Colonic mucosa (tissue), 4 donors: ENCODE measurements at places on chromosomes 6 and 20. TPM values are rescaled to one million over a fixed set of nuclear protein-coding genes. Genes with fewer than 3 reads are reported as not detected.

GDAP1L1 gene
- not detected for total RNA-seq

DNA sequence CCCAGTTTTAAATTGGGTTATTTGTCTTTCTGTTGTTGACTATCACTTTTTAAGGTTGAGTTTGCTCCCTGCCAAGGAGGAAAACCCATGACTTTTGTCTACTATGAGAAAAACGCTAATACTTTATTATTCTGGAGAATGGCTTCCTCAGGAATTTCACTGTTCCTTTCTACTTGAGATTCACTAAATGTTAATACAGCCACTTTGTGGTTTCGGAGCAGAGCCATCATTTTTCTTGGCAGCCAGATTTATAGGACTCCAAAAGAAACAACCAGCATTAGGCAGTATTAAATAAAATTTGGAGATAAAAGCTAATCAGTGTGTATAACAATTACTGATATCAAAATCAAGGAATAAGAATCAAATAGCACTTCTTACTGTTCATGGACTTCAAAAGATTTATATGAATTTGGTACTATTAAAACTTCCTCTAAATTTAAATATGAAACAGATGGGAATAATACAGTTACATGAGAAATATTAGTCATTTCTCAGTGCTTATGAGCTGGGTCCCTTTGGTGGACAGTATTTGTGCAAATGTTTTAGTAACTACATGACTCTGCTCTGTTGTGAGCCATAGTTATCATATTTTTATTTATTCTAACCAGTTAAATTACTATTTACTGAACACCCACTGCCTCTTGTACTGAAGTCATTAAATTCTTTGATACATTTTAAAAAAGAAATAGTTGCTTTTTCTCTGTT lies 64.1 kb upstream of the FBXO30 start:
- no peaks in the 10 kb centered on the region for H3K27me3 ChIP-seq
- no peaks in the 10 kb centered on the region for H3K36me3 ChIP-seq
- no peak overlapping the region for H3K27ac ChIP-seq

GRCh38 chr6:153138930-153139329 lies 7.8 kb upstream of the RGS17 start:
- no peaks in the 10 kb centered on the region for H3K4me1 ChIP-seq
- no peak overlapping the region for H3K4me3 ChIP-seq
- no peak overlapping the region for H3K27ac ChIP-seq
- no peak for DNase-seq
- H3K36me3 ChIP-seq, result no peaks in the 10 kb centered on the region
- no peaks in the 10 kb centered on the region for H3K27me3 ChIP-seq

- no peak for DNase-seq
- no peaks in the 10 kb centered on the region for H3K36me3 ChIP-seq
- no peak overlapping the region for H3K27ac ChIP-seq
- H3K4me1 ChIP-seq, result no peaks in the 10 kb centered on the region
- H3K27me3 ChIP-seq, result no peaks in the 10 kb centered on the region
These were observed 179.3 kb downstream of the CARMIL1 start for GRCh38 chr6:25458485-25458884.
